ENCODE measurements at places on chromosomes 5 and 9.

- no peak for DNase-seq
Observed at GRCh38 chr5:45295231-45295630, 400.9 kb downstream of the HCN1 start.

DNA sequence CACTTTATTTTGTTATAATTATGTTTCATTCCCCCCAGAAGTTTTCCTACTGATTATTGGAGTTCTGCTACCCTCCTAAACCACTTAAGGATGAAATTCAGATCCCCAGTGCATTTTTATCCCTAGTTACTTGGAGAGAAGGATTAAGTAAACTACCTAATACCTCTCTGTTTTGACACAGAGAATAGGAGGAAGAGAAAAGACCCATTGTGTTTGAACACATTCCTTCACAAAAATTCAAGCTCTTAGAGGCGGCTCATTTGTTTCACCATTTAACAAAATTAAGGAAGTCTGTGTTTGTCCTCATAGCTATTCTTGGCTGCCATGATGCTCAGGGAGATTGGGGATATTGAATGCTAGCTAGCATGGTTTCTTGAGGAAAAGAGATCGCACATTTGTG, 492.6 kb downstream of the EBF1 start:
- no peak for DNase-seq

GRCh38 chr9:126915281-126915816, 767 bp downstream of the RALGPS1 start:
- peak; percentile 14 for DNase-seq

- DNase-seq = no peak
Observed at GRCh38 chr5:96235008-96235910, 197.8 kb downstream of the PCSK1 start.

- DNase-seq = no peak
Observed at GRCh38 chr5:123454259-123454911, 31.2 kb upstream of the CEP120 start.

DNA sequence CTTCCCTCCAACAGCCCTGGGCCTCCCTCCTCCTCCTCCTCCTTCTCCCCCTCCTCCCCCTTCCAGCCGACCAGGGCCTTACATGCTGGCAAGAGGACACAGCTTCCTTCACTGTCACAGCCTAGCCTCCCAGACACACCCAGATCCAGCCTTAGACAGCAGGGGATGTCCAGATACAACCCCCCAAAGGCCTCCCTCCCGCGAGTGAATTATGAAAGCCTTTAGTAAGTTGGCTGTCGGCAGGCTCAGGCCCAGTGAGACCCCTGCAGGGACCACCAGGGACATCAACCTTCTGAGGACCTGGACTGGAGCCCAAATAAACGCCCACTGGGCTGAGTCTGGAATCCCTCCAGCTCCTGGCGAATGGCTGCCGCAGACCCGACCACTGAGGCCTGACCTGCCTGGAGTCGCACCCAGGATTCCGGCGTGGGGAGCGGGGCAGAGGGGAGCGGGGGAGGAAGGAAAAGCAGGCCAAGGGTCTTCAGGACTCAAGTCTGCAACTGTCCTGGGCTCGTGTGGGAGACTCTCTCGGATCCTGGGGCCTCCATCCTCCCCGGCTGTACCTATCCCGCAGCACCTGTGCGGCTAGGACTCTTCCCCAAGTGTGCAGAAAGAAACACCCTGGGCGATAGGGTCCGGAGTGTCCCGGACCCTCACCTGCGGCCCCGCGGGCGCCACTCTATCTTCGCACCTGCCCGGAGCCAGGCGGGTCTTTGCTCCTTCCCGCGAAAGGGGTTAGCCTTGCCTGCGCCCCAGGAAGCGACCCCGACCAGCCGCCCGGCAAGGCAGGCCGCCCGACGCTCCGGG, 705 bp downstream of the SEPTIN8 start:
- DNase-seq = no peak

- DNase-seq = no peak
Observed at GRCh38 chr9:134692573-134692860, 50.9 kb downstream of the COL5A1 start.

- DNase-seq = no peak
Observed at GRCh38 chr9:101047848-101048397, 19.4 kb downstream of the PLPPR1 start.

GRCh38 chr5:33537240-33537639, 96.5 kb downstream of the TARS1 start:
- DNase-seq = no peak

- no peak for DNase-seq
Observed at GRCh38 chr9:28651050-28651722, 1077.9 kb upstream of the C9orf72 start.

DNA sequence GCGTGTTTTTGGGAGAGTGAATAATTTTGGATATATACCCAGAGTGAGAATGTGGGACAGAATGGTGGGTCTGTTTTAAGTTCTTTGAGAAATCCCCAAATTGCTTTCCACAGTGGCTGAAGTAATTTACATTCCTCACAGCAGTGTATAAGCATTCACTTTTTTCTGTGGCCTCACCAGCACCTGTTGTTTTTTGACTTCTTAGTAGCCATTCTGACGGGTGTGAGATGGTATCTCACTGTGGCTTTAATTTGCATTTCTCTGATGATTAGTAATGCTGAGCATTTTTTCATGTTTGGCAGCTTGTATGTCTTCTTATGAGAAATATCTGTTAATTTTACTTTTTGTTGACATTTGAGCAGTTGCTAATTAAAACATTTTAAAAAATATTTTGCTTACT, 9.4 kb upstream of the SPATA31D1 start:
- no peak for DNase-seq

DNA sequence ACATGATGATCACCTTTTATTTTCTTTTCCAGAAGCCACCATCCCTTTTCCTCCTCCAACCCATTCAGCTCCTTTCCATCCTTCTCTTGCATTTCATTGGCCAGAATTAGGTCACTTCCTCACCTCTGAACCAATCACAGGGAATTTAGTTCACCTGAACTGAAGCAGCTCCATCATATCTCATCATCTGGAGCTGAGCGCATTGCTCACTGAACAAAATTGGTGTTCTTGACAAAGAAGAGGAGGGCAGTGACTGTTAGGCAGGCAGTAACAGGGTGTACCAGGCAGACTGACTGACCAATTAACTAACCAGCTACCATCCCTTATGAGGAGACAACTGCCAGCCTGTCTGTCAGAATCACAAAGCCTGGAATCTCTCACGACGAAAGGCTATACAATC, 1.8 kb upstream of the ZNF354A start:
- DNase-seq = no peak

- no peak for DNase-seq
Observed at GRCh38 chr9:79616971-79617370, 45.2 kb downstream of the TLE4 start.

GRCh38 chr9:127033789-127034188, 88.6 kb downstream of the ANGPTL2 start:
- DNase-seq = no peak

DNA sequence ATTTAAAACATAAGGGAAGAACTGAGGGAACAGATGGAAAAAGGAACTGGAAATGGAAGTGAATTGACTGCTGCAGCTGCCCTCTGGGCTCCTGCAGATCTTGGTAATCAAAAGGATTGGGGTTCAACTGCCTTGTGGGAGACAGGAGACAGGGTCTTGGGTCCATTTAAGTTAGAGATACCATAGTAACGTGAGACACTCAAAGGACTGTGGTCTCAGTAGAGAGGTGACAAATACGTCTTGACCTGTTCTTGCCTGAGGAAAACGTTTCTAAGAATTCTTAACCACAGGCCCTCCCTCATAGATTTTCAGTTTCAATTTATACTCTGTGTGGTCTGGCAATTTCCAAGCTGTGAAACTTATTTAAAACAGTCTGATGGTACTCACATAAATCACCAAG, 100.8 kb upstream of the DHFR start:
- DNase-seq = no peak

- DNase-seq = no peak
Observed at GRCh38 chr9:121756474-121757280, 105.2 kb downstream of the DAB2IP start.

DNA sequence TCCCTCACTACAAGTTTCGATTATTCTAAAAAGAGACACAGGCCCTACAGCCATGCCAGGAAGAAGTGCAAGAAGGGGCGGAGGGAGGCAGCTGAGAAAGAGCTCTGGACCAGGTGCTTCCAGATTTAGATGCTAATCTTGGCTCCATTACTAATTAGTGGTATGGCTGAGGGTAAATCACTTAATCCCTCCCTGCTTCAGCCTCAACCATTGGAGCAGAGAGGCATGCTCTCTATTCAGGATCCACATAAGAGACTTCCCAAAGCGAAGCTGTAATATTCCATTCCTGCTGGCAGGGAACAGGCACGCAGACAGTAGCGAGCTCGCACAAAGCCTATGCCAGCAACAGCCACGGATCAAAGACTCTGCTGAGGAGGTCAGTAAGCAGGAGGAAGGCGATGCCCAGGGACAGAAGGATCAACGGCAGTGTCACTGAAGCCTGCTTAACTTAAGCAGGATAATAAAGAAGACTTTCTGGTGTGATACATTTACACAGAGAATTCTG, 24.2 kb downstream of the LIFR start:
- no peak for DNase-seq

DNA sequence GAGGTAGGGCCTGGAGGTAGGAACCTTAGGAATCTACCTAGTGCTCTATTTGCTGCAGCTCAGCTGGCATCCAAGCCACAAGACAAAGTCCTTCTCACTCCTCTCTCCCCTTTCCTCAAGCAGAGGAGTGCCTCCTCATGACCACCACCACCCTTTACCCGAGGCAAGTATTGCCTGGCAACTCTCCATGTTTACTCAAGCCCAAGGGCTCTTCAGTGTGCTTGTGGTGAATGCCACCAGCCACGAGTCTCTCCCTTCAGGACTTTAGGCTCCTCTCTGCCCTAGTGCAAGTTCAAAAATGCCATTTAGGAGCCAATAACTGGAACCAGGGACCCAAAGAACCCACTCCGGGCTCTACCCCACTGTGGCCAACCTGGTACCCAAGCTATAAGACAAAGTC, 514.5 kb upstream of the RGMB start:
- no peak for DNase-seq

- no peak for DNase-seq
Observed at GRCh38 chr5:80057099-80057498, 22.0 kb downstream of the THBS4 start.

DNA sequence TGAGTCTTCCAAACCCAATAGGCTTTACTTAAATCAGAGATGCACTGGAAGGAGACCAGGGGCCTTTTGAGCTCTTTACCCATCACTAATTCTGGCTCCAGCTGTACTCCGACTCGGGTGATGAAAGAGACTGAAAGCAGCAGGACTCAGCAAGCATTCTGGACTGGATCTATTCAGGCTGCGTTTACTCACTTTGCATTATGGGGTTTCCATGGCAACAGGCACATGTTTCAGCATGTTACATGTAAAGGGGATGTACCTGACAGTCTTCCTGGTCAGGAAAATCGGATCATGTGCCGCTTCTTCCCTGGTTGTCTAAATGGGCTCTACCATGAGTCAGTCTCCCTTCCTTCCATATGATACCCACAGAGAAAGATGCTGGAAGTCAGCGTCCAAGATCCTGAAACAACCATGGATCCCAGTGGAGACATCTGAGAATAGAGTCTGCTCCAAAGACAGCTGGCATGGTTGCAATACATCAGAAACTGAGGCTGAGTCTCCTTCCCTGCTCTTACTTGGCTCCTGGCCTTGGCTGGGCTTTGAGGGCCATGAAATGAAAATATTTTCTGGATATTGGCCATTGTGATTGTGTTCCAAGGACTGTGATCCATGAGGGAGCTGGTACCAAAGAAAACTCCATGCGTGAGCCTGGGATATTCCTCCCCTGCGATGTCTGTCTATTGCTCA, 102.5 kb upstream of the TNC start:
- no peak for DNase-seq

- DNase-seq = no peak
Observed at GRCh38 chr9:78430387-78430786, 133.5 kb downstream of the PSAT1 start.

GRCh38 chr5:35103637-35104299, 56.0 kb upstream of the AGXT2 start:
- DNase-seq = no peak

DNA sequence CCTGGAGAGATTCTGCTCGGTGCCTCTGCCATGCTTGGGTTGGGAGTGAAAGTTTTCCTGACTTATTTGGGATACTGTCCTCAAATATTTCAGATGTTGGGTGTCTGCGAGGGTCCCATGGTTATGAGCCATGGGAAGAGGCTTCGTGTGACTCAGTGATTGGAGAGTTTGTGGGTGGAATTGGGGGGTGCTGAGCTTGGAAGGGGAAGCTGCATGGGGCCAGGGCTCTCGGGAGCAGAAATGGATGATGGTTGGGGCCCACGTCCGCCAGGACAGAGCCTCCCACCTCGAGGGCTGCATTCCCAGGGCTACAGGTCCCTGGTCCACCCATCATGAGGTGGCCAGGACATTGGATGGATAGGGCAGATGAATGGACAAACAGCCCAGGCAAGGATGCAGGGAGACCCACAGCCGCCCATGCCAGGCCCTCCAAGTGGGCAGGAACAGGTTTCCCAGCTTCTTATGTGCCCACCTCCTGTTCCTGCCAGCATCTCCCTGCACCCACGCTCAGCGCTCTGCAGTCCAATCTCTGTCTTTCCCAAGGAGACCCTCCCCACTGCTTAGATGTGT, 5.5 kb downstream of the OBP2B start:
- no peak for DNase-seq

DNA sequence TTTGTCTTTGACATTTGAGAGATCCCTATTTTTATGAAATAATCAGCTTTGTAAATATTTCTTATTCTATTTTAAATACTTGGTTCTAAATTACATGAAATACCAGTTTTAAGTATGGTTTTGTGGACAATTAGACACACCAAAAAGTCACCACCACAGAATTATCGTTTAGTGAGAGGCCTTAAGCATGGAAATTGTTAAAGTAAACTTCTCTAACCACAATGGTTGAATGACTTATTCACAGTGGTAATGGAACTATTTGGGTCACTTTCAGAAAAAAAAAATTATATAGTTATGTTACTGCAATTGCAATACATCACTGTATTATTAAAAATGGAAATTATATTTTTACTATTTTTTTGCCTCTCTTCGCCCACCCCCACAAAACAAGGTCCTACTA, 1252.5 kb downstream of the EFNA5 start:
- no peak for DNase-seq

DNA sequence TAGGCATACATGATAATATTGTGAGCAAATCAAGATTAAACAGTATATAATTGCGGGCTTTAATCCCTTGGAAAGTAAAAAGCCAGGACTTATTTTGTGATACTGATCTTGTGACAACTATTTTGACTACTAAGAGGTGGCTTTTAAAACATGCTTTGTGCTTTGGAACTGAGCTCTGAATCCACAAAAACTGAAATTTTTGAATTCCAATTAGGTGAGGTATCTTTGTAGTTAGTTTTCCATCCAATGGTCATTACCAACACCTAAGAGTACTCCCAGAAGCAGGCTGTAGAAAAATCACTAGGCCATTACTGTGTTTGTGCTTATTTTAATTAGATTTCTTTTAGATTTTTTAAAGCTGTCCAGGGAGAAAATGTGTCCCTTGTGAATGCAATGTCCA, 559.5 kb upstream of the WWC1 start:
- no peak for DNase-seq

- DNase-seq = no peak
Observed at GRCh38 chr5:74363603-74364205, 276.8 kb downstream of the ENC1 start.

GRCh38 chr9:23603311-23603710, 222.7 kb downstream of the ELAVL2 start:
- DNase-seq = no peak

- DNase-seq = no peak
Observed at GRCh38 chr5:134561871-134562296, 36.4 kb downstream of the JADE2 start.
